Spleen (tissue), 13 donors: ENCODE measurements at places on chromosomes 2 and 18. TPM values are rescaled to one million over a fixed set of nuclear protein-coding genes. Genes with fewer than 3 reads are reported as not detected.

GPR17 gene
- 1.9 TPM for polyA plus RNA-seq

LPIN2 gene
- polyA plus RNA-seq = 9.6 TPM

ALPI gene
- polyA plus RNA-seq = not detected

EFR3B gene
- polyA plus RNA-seq = 2.6 TPM

VWA3B gene
- 0.13 TPM for polyA plus RNA-seq

GLI2 gene
- 0.32 TPM for polyA plus RNA-seq

FASTKD2 gene
- polyA plus RNA-seq = 8.9 TPM

RAPH1 gene
- 5.0 TPM for polyA plus RNA-seq

EXOC6B gene
- 1.5 TPM for polyA plus RNA-seq

SERPINB3 gene
- 0.09 TPM for polyA plus RNA-seq

DSG2 gene
- 0.65 TPM for polyA plus RNA-seq

ZNF804A gene
- polyA plus RNA-seq = 0.21 TPM

CFAP65 gene
- not detected for polyA plus RNA-seq

CNRIP1 gene
- polyA plus RNA-seq = 17.5 TPM

GPN1 gene
- 20.7 TPM for polyA plus RNA-seq

CCDC178 gene
- 6.4 TPM for polyA plus RNA-seq

ASPRV1 gene
- polyA plus RNA-seq = 1.2 TPM

CFAP221 gene
- 0.14 TPM for polyA plus RNA-seq

LRATD1 gene
- polyA plus RNA-seq = 0.22 TPM

UGT1A10 gene
- polyA plus RNA-seq = not detected

CD28 gene
- polyA plus RNA-seq = 2.3 TPM

MAPK4 gene
- 0.02 TPM for polyA plus RNA-seq

GPR155 gene
- polyA plus RNA-seq = 0.80 TPM

GAL3ST2 gene
- not detected for polyA plus RNA-seq

HDAC4 gene
- 10.1 TPM for polyA plus RNA-seq

DCTN1 gene
- polyA plus RNA-seq = 77.2 TPM

TCF23 gene
- 0.93 TPM for polyA plus RNA-seq

PGAP1 gene
- 0.80 TPM for polyA plus RNA-seq

ELOA2 gene
- not detected for polyA plus RNA-seq

AMER3 gene
- polyA plus RNA-seq = not detected

GALNT14 gene
- polyA plus RNA-seq = 3.4 TPM

KIF1A gene
- 0.02 TPM for polyA plus RNA-seq

SLC66A2 gene
- polyA plus RNA-seq = 28.7 TPM

GPD2 gene
- 7.8 TPM for polyA plus RNA-seq

TACR1 gene
- polyA plus RNA-seq = 0.03 TPM

MRPL33 gene
- 131 TPM for polyA plus RNA-seq

USP34 gene
- 59.8 TPM for polyA plus RNA-seq

DLGAP1 gene
- polyA plus RNA-seq = 0.11 TPM

RAD51AP2 gene
- polyA plus RNA-seq = not detected

TBC1D8 gene
- polyA plus RNA-seq = 10.1 TPM

CABLES1 gene
- polyA plus RNA-seq = 1.8 TPM

SKOR2 gene
- polyA plus RNA-seq = not detected

FOXI3 gene
- polyA plus RNA-seq = not detected

ALPP gene
- polyA plus RNA-seq = not detected

KLHL29 gene
- 5.3 TPM for polyA plus RNA-seq
